ENCODE measurements at places on chromosomes 2 and 18.
A peak's percentile ranks its signal among the peaks of the same experiment; 100 is the strongest.

DNA sequence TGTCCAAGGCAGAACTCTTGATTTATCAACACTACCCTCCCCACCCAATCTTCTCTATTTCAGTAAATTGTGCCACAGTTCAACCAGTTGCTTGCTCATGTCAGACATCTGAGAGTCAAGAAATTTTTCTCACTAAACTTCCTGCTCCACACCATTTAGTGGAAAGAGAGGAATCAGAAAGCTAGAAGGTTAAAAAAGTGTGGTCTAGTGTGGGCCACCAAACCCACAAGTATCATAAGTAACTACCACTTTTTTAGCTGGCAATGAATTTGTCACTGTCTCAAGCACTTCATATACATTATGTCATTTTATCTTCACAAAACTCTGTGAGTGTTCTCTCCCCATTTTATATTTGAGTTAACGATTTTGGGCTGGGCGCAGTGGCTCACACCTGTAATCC, 16.6 kb upstream of the MSTN start:
- no peak for DNase-seq

DNA sequence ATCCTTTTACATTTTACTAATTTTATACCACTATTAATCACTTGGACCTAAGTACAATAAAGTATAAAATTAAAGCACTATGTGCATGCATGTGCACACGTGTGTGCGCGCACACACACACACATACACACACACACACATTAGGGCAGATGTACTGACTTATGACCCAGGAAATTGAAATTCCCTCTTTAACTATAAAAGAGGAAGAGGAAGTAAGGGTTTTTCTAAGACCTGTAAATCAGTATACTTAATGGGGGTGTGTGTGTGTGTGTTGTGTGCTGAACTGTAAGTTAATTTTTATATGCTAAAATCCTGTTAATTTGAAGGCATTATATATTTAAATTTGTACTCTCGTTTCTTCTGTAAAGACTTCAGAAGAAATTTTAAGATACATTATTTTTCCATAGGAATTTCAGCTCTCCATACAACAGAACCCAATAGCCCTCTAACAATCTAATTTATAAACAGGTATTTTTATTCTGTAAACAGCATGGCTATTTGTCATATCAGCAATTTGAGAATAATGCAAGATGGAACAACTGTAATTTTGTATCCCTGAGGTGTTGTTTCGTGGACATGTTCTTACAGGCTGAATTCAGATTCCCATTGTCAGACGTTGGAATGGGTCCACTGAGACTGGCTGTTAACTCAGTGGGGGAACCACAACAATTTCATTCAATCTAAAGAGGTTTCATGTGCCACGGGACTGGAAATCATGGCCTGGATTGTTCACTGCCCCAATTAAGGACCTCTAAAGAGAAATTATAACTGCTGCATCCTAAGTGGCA, 90.9 kb downstream of the PLA2R1 start:
- DNase-seq = no peak

- DNase-seq = no peak
Measured at GRCh38 chr2:29420464-29420863, 305.2 kb downstream of the CLIP4 start.

- DNase-seq = peak; percentile 12
Measured at GRCh38 chr2:217947383-217948350, 55.1 kb downstream of the TNS1 start.

All from Peyer's patch (tissue), 4 donors.